ENCODE measurements at places on chromosomes 13 and 19.

DNA sequence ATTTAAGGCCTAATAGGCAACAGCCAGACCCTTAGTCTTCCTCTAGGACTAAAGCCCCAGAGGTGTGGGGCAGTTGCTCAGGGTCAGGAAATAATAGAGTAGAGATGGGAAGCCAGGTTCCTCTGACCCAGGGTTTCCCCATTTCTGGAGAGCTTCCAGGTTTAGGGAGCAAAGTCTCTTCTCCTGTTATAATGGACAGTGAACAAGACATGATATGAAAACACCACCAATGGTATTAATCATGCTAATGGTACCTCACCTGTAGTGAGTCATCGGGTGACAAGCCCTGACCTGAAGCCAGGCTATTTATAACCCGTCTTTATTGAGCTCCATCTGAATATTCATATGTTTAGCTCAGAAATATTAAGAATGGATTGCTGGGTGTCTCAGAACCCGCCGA, 24.6 kb downstream of the BICRA start:
- no peak for DNase-seq

- no peak for DNase-seq
Observed at GRCh38 chr13:78183732-78184131, 265.1 kb upstream of the EDNRB start.

DNA sequence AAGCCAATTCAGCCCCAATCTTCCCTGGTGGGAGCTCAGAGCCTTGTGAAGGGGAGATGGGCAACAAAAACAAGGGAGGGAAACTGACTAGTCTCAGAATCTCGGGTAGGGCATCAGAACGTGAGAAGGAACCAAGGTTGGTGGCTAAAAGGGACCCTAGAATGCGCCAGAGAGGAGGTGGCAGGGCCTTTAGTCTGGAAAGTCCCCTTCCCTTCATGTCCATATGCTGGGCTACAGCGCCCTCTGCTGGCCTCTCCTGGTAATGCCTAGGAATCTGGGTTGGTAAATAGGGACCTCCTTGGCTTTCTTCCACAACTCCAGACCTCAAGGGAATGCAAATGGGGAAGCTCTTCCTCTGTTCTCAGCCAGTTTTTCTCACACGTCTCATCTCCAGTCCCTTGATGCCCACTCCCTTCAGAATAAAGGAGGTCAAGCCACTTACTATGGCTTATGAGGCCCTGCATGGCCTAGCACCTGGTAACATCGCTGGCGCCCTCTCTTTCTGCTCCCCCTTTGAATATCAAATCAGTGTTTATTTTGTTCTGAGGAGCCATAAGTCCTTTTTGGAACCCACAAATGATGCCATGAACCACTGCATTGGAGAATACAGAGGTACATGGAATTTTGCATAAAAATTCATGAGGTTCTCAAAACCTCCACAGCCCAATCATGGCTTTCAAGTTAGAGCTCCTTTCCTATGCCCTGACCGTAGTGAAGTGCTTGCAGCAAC, 1.4 kb upstream of the CCDC97 start:
- no peak for DNase-seq

DNA sequence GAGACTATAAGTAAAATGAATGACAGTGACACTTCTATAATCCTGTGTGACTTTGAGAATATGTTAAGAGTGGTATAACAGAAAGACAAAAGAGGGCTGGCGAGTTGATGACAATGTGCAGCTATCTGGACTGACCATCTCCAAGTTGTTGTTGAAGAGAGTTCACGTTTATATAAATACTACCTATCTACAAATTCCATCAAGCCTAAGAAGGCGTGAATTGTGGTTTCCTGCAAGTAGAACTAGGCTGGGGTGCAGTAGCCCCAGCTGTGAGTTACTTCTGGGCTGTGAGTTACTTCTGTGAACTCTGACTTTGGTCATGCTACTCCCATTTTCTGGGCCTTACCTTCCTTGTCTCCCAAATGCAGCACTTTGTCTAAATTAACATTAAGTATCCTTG, 561.0 kb downstream of the TBC1D4 start:
- no peak for DNase-seq

- no peak for DNase-seq
Observed at GRCh38 chr19:7819337-7819736, 10.7 kb upstream of the EVI5L start.

- no peak for DNase-seq
Observed at GRCh38 chr19:46049597-46049996, 8.8 kb upstream of the IGFL4 start.

GRCh38 chr19:4014541-4015491, 7.3 kb downstream of the PIAS4 start:
- DNase-seq, result no peak

- no peak for DNase-seq
Observed at GRCh38 chr13:94537740-94538630, 58.0 kb downstream of the TGDS start.
